Cortex of kidney (tissue), 1 donor: ENCODE measurements at places on chromosomes 11 and 22.

- DNase-seq, result no peak
Observed at GRCh38 chr22:41470886-41471285, 2.0 kb downstream of the ACO2 start.

- DNase-seq, result no peak
Observed at GRCh38 chr22:49785841-49786471, 41.7 kb downstream of the BRD1 start.

DNA sequence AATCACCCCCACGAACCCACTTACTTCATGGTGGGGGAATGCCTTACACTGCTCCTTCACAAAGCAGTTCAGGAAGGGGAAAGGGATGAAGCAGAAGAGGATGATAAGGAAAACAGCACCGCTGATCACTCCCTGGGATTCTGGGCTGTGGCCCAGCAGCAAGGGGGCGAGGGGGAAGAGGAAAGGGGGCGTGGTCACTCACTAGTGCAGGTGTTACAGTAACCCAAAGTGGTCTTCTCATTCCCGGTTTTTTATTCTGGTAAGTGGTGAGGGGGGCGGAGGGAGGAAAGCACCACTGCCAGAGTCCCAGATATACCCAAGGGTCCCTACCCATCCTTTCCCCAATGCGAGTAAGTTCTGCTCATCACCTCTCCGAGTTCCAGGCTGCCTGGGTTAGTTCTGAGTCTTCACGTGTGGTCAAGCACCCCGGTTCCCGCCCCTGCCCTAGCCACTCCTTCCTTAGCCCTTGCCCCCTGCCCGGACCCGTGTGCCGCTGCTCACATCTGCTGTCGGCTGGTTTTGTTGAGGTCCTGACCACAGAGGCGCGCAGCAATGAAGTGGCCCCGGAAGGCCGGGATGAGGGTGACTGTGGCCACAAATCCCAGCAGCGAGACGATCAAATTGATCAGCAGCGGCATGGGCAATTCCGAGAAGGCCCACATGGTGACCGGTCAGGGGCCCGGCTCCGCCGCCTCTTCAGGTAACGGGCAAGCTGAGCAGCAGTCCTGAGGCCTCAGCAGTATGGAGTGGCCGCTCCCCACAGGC lies 477 bp downstream of the DPAGT1 start:
- no peak for DNase-seq

GRCh38 chr11:9274499-9275258 lies 9.5 kb upstream of the DENND5A start:
- no peak for DNase-seq

GRCh38 chr11:118786657-118787056 lies 4.3 kb downstream of the DDX6 start:
- no peak for DNase-seq

- no peak for DNase-seq
Observed at GRCh38 chr11:122923302-122923701, 40.7 kb downstream of the JHY start.

DNA sequence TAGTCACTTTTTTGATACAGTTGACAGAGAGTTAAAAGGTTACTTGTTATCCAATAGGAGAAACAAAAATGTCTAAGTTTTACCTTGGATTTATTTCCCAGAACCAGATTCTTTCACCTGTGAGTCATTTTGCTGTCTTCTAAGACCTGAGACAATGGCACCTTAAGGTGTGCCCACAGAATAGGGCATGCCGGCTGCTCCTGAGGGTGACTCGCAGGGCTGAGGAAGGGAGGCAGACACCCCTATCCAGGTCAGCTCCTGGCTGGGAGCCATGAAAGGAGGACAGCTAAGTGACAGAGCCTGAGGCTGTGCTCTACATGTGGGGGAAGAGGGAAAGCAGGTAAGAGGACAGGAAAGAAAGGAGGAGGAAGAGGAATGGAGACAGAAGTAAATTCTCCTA lies 67.8 kb downstream of the RASSF10 start:
- DNase-seq, result no peak

- DNase-seq, result no peak
Observed at GRCh38 chr22:26124991-26125725, 44.1 kb upstream of the SEZ6L start.

DNA sequence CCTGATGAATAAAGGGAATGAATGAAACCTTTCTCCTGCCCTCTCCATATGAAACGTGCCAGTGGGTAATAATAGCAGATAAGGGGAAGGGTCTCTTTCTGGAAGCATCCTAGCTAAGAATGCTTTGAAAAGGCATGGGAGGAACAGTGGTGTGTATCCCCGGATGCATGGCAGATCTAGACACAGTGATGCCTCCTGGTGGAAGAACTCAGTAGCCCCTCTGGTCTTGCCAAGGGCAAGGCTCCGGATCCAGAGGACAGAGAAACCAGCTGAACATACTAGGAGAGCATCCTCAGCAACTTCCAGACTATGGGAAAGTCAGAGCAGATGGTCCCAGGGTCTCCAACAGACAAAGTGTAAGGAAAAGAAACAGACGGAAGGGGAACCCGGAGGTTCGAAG lies 6.4 kb downstream of the BAIAP2L2 start:
- no peak for DNase-seq

- no peak for DNase-seq
Observed at GRCh38 chr11:23755076-23755475, 741.8 kb upstream of the LUZP2 start.

DNA sequence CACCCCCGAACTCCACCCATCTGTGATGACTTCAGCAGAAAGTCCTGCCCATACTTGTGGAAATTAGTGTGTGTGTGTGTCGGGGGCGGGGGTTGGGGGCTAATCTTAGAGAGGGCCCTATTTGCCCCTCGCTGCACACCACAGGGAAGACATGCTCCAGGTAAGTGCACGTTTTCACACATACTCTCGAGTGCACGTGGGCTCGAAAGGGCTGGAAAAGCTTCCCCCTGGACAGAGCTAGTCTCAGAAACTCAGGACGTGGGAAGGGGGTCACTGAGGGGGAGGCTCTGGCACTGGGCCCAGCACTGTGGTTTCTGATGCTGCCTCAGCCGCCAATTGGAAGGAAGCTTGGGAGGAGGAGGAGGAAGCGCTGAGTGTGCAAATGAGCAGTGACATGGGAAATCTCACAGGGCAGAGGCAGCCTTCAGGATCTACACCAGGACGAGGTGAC lies 40.7 kb upstream of the CD82 start:
- no peak for DNase-seq

- no peak for DNase-seq
Observed at GRCh38 chr11:118634431-118635236, 27.2 kb downstream of the PHLDB1 start.
